ENCODE measurements at places on chromosomes 2 and 18.
A peak's percentile ranks its signal among the peaks of the same experiment; 100 is the strongest.

- no peak for DNase-seq
These were observed 87.9 kb upstream of the LRRTM1 start for GRCh38 chr2:80392441-80392840.

GRCh38 chr18:6971823-6972478 is 145.6 kb downstream of the LAMA1 start:
- no peak for DNase-seq

DNA sequence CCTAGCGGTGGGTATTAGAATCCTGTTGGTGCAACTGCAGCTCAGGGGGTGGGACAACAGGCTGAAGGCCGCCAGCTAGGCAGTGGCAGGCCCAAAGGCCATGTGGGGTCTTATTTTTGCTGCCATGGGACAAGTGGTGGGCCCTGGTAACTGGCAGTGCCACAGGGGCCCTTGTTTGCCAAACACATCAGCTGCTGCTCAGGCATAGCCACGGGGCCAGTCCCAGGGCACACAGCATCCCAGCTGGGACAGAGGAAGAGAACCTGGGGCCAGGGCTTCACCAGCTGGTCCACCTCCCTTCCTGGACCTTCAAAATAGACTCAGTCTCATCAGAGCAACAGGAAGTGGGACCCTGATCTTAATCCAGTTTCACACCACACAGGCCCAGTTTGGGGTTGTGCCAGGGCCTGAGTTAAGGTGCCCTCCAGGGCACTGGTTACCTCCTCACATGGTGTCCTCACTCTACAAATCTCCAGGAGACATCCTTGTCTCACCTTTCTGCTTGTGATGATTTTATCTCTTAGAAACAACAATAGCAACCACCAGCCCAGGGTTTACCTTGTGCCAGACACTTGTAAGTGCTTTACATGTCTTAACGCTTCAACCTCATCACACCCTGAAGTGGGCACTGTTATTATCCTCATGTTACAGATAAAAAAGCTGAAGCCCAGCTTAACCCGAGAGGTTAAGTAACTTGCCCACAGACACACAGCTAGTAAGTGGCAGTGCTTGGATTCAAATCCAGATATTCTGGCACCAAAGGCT is 98.5 kb downstream of the GYPC start:
- DNase-seq = no peak

GRCh38 chr2:190607657-190608357 is 41.1 kb upstream of the NAB1 start:
- no peak for DNase-seq

DNA sequence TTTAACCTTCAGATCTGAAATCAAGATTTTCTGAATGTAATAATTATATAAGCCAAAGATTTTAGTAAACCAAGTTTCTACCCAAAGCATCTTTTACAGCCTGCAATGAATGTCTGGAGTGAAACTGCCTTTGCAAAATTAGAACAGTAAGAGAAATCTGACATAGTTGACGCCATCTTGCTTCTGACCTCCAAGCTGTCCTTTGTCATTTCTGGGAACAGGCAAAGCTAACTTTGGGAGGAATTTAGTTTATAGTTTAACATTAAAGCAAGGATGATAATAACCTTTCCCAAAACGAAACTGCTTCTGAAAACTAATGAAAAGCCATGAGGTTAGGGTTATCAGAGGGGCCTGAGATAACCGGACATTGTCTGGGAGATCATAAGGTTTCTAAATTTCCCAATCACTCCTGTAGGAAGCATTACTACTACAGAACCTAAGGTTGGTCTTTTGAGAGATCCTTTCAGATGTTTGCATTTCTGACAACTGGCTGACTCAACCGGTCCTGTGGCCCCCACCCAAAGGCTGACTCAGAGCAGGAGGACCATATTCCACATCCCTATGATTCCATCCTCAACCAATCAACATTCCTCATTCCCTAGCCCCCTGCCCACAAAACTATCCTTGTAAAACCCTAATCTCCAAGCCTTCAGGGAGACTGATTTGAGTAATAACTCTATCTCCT is 124.5 kb downstream of the TMEM131 start:
- no peak for DNase-seq

GRCh38 chr18:55337908-55338521 is 250.0 kb downstream of the TCF4 start:
- DNase-seq = no peak

GRCh38 chr2:107072150-107072940 is 186.4 kb upstream of the ST6GAL2 start:
- DNase-seq = no peak

DNA sequence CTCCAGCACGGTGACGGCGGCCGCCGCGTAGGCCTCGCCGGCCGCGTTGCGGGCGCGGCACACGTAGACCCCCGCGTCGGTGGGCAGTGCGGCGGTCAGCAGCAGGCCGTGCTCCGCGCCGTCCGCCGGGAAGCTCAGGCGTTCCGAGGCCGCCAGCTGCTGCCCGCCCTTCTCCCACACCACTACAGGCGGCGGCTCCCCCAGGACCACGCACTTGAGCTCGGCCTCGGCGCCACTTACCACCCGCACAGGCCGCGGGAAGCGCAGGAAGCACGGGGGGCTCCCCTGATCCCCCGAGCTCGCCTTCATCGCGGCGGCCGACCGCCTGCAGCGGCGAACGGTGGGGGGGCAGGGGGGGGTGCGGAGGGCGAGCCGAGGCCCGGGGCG is 422 bp downstream of the OBSL1 start:
- no peak for DNase-seq

- peak; percentile 76 for DNase-seq
These were observed 71.2 kb upstream of the FOSL2 start for GRCh38 chr2:28321426-28321825.

DNA sequence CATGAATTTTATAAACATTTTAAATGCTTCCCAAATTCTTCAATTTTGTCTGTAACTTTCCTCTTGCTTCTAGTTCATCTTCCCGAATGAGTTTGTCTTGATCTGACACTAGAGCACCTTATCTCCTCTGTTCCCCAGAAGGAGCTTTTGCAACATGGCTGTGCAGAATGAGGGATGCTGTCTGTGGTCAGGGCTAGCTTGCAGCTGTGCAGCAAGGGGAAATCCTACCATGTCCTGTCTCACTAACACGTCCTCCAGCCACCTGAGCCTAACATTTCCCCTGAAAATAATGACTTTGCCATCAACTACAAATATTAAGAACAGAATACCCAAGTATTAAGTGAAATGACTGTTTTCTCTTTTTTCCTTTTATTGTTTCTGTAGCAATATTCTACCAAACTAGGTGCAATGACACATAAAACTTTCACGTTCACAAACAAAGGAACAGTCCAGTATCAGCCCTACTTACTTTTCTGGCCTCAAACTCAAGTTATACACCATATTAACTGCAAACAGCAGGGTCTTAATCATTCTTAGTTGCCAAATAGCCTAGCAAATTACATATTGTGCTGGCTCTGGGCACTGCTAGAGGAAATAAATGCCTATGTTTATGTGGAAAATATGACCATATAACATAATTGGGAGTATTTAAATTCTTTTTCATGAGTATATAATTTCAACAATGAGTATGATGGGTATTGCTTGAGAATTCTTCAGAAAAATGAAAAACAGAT is 423.3 kb downstream of the CMPK2 start:
- DNase-seq = no peak

GRCh38 chr2:94955702-94956101 is 69.8 kb upstream of the MAL start:
- no peak for DNase-seq

DNA sequence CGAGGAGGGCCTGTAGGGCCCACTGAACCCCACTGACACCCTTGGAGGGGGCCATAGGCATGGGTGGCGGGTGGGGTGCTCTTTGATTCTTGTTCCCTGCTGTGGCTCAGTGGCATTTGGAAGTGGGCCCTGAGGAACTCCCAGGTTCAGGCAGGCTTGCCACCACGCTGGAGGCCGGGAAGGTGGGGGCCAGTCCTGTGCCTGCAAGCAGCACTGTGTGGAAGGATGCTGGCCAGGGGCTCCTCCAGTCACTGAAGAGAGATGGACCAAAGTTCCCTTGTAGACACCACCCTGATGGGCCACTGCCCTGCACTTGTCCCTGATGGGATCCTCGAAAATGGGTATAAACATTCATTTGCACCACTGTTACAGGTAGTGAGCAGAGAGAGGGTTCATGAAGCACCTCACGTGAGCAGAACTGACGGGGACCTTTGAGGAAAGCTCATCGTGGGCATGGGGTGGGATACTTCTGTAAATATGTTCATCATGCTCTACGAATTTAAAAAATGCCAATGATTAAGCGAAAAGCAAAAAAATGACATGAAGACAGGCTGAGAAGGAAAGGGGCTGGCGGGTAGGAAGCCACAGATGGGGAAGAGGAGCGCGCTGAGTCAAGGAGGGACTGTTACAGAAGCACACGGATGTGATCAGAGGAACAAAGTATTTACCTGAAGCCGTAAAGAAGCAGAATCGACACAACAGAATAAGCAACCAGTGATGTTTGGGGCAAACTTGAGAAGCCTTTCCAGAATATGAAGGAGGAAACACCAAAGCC is 45.2 kb upstream of the ASB1 start:
- no peak for DNase-seq

GRCh38 chr2:233068762-233069418 is 8.7 kb downstream of the INPP5D start:
- DNase-seq = no peak

DNA sequence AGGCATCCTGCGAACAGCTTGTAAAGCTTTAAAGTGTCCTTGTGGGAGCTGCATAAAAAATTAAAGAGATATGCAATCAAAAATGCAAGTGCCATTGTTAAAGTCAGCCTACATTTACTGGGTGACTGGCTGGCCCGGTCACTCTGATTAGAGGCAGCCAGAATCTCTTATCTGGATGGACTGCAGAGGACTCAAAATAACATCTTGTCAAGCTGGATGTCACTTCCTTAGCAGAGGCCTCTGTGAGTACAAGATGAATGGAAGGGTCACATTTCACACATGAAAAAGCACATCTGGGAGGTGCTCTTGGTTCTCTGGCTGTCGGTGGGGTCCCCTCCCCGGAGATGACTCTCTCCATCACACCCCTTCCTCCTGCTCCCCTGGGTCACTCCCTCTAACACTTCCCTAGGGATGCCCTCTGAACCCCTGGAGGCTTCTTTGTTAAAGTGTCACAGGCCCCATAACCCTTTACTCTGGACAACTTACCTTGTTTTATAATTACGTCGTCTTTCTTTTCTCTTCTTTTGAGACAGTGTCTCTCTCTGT is 122.1 kb downstream of the SH3BP4 start:
- no peak for DNase-seq

- DNase-seq = no peak
These were observed 231.1 kb downstream of the SETBP1 start for GRCh38 chr18:44911773-44912172.

GRCh38 chr2:113799375-113799774 is 42.9 kb upstream of the SLC35F5 start:
- DNase-seq = no peak

DNA sequence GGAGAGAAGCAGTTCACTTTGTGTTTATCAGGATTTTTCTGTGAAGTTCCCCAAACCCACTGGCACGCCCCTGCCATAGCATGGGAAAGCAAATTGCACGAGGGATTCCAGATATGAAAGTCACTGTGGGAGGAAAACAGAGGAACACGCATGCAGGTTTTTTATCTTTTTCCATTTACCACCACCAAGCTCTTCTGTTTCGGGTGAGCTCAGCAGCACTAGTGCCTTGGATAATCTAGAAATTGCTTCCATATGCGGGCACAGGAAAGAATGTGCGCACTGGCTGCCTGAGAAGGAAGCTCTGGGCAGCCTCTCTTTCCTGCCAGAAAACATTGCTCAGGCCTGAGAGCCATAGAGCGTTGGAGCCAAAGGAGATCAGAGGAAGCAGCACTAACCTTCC is 65.9 kb upstream of the WIPF1 start:
- DNase-seq = no peak

GRCh38 chr2:37671816-37672103 is 318 bp upstream of the CDC42EP3 start:
- DNase-seq = no peak

DNA sequence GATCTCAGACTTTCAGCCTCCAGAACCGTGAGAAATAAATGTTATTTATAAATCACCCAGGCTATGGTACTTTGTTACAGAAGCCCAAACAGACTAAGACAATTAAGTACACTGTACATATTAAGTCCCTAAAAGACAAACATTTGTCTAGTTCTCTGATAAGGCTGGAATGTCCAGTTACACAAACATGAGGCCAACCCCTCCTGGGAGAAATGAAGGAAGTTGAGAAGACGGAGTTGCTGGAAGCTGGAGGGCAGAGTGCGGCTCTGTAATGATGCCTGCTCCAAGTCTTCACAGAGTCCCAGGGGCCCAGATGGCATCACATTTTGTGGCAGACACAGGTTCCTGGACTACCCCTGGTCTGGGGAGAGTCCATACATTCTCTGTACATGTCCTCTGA is 79.2 kb upstream of the ST8SIA3 start:
- DNase-seq = no peak

GRCh38 chr18:8095947-8096570 is 513.2 kb upstream of the RAB12 start:
- no peak for DNase-seq

- no peak for DNase-seq
These were observed 154.3 kb downstream of the RAPGEF4 start for GRCh38 chr2:172889768-172890430.

DNA sequence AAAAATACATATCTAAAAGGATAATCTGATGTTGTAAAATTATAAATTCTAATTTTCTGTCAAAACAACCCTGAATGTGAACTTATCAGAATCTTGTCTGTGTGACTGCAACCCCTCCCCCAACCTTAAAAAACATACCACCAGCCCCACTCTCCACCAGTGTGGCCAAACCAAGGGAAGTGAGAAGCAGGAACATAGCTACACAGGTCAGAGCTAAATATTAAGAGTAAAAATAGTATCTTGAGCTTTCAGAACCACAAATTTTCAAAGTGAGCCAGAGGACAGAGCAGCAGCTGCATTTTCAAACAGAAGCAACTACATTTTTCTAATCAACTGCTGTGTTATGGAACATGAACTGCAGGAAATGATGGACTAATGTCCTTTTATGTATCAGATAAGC is 156.7 kb downstream of the SLC4A10 start:
- DNase-seq = no peak

- peak; percentile 23 for DNase-seq
These were observed 217.5 kb downstream of the CYP26B1 start for GRCh38 chr2:71930049-71930681.
